ENCODE measurements at places on chromosomes 12 and 14.

- no peak for DNase-seq
Observed at GRCh38 chr12:57133916-57134315, 5.6 kb downstream of the LRP1 start.

DNA sequence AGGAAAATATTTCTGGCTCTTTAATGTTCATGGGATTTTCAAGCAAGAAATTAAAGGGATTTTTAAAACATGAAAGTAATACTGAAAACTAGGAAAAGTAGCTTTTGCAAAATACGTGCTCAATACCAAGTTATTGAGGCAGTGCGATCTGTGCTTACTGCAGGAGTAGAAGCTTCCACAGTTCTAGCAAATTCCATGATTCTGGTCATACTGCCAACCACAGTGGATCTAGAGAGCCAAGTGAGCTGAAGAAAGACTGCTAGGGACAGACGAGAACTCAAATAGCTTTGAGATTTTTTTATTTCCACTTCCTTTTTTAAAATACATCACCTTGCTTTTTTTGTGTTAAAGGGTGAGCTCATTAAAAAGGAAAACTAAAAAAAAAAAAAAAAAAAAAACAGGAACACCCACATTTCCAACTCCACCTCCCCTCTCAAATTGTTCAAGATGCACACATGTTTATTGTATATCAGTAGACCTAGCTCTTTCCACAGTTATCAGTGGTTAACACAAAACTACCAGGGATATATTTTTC, 26.2 kb downstream of the EGLN3 start:
- DNase-seq, result no peak

DNA sequence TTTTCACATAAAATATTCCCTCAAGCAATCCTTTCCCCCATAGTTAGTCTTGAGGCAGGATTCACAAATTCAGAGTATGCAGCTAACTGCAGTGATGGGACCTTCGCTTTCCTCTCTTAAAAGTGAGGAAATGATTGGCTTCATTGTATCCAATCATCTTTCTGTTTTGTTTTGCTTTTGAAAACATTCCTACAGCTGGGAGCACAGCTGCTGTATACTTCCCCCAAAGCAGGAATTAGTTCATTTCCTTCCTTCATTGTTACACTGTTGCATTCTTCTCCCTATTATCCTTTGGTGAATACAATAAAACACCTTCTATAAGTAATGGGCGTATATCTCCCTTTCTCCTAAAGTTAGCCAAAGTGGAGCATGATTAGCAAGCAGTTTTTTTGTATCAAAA, 9.4 kb upstream of the GAS2L3 start:
- DNase-seq, result no peak

- no peak for DNase-seq
Observed at GRCh38 chr14:67317822-67318221, 41.8 kb downstream of the ATP6V1D start.

DNA sequence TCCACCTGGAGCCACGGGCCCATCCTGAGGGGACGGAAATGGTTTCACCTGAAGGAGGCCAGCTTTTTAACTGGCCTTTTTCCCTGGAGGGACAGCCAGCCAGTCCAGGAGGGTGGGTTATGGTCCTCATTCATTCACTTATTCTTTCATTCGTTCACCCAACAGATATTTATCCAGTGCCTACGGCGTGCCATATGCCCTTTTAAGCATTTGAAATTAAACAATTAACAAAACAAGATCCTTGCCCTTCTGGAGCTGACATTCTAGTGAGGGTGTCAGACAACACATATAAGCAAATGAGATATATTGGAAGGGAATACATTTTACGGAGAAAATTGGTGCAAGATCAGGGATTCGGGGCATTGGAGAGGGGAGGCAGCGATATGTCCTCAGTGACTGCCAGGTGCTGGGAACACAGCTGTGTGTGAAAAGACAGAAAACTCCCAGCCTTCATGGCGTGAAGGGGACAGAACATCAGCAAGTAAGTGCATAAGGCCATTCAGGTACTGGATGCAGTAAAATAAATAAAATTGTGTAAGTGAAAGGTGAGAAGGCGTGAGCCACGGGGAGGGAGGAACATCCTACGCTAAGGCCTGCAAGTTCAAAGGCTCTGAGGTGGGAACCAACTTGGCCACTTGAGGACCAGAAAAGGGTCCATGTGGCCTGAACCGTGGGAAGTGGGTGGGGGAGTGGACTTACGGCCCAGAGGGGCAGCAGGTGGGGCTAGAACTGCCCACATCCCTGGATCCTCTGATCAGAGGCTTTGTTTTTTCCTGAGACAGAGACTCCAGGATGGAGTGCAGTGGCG, 684 bp upstream of the ABCB9 start:
- no peak for DNase-seq

DNA sequence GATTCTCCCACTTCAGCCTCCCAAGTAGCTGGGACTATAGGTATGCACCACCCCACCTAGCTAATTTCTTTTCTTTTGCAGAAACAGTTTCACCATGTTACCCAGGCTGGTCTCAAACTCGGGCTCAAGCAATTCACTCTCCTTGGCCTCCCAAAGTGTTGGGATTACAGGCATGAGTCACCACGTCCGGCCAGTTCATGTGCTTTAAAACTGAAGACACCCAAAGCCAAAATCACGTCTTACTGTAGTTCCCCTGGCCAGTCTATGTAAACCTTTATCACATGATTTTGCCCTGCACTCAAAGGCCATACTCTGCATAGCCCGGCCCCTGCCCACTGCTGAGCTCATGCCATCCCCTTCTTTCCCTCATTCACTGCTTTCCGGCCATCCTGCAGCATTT, 4.5 kb downstream of the ALKBH2 start:
- no peak for DNase-seq

DNA sequence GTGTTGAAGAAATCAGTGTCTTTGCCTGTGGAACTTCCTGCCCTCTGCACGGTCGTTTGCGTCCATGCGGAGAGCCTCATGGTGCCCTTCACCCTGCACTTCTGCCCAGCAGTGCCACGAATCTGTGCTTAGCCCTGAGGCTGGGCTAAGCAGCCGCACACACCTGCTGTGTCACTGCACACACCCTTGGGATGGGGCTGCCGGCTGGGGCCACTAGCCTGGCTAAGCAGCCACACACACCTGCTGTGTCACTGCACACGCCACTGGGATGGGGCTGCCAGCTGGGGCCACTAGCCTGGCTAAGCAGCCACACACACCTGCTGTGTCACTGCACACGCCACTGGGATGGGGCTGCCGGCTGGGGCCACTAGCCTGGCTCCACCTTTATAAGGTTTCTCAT, 188.5 kb downstream of the KIF26A start:
- DNase-seq, result no peak

- DNase-seq, result no peak
Observed at GRCh38 chr14:32203928-32204357, 874 bp upstream of the RNU6-8 start.

DNA sequence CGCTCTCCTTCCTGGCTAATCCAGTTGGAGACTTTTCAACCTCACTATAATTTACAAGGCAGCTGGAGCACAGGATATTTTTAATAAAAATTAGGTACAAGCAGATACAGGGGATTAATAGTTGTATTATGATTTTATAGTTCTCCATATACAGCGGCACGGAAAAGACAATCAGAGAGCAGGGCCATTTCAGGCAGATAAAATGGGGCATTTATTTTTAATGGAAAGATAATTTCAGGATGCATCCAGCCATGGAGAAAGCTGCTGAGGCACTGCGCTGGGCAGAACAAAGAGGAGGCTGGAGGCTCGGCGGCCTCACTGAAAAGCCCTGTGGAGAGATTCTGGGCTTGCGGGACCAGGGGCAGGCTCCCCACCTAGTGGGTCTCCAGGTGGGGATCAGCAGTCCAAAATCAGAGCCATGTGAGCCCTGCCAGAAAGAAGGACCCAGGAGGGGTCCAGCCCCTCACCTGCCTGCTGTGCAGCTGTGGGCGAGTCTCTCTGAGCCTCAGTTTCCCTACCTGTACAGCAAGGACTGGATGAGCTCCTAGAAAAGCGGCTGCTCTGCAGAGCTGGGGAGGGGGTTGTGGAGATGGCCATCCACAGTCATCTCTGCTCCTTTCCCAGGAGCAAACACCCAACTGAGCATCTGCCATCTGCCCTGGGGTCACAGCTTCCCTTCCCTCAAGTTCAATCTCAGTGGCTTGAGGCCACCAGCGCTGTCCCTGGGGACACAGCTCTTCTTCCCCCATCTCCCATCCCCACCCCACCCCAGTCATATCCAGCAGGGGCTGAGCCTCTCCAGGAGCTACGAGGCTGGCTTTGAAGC, 23.9 kb upstream of the C14orf180 start:
- no peak for DNase-seq

DNA sequence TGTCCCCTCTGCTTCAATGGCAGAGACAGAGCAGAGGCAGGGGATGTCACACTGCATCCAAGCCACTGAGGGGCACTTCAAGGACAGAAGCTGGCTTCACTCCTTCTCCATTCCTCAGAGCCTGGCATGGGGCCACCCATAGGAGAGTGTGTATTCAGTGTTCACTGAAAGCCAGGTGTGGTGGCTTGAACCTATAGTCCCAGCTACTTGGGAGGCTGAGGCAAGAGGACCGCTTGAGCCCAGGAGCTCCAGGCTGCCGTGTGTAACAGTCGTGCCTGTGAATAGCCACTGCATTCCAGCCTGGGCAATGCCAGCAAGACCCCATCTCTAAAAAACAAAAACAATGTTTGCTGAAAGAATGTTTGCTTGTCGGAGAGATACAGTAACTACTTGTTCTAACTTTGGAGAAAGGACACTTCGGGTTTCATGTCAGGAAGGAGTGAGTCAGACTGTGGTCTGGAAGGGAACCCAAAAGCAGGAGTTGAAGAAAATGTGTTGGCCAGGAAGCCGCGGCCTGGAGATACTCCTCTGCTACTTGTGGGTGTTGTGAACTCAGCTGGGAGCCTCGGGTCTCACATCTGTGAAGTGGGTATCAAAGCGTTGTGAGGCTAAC, 43.4 kb downstream of the ELK3 start:
- peak; percentile 94 for DNase-seq

- DNase-seq, result no peak
Observed at GRCh38 chr12:51432921-51433320, 8.3 kb downstream of the SLC4A8 start.

DNA sequence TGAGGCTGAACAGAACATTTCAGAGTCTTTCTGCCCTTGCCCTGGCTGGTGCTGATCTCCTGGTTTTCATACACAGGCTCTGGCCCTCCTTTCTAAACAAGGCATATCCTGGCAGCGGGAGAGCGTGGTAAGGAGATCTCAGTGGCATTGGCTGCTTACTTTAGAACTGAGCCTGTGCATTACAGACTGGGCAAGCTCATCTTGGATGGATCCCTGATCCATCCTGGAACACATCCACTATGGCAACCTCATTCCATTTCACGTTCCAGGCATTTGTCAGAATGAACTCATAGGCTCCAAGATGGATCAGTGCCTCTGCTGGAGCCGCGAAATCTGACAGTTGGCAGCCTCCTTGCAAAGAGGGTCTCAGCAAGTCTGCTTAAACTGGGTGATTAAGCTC, 224.5 kb upstream of the PELI2 start:
- DNase-seq, result no peak

- DNase-seq, result no peak
Observed at GRCh38 chr14:96799489-96800054, 2.4 kb downstream of the VRK1 start.

DNA sequence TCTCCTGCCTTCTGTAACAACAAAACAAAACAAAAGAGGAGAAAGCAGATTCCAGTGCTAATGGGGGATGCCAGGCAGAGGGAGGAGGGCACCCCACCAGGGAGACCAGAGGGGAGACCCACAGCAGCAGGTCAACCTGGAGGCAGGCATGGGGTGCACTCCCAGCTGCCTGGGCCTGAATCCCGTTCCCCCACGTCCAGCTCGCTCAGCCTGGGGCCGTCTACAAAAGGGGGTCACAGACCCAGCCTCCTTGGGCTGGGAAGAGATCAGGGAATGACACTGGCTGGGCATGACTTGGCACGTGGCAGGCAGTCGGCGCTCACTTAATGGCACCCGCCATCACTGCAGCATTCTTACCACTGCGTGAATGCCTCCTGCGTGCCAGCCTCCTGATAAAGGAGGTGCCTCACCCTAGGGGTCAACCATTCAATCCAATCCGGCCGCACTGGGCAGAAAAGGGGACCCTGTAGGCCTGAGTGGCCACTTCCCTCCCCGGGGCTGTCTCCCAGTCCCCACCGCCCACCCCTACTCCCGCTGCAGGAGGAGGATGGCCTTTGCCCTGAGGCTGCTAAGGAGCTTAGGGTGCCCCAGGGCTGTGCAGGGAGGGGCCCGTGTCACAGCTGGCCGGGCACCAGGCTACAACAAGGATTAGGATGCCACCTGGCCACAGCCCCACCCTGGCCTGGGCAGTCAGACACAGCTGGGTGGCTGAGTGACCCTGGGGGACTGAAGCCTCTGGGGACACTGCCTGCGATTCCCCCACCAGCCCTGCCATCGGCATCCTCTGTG, 87.5 kb downstream of the NCOR2 start:
- no peak for DNase-seq

DNA sequence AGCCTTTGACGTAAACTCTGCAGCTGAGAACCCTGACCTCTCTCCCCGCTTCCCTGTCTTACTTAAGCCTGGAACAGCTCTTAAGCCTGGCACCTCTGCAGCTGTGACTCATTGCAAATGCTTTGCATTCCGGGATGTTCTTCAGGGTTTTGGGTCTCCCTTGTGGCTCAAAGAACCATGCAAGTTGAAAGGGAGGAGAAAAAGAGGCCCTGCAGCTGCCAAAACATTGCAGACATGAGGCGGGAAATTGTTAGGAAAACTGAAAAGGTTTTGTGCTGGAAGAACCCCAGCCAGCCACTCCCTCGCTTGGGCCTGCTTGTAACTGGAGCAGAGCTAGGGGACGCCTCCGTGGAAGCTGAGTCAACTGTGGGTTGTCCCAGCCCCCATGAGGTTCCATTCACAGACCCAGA, 60.2 kb upstream of the FERMT2 start:
- DNase-seq, result peak; percentile 94

DNA sequence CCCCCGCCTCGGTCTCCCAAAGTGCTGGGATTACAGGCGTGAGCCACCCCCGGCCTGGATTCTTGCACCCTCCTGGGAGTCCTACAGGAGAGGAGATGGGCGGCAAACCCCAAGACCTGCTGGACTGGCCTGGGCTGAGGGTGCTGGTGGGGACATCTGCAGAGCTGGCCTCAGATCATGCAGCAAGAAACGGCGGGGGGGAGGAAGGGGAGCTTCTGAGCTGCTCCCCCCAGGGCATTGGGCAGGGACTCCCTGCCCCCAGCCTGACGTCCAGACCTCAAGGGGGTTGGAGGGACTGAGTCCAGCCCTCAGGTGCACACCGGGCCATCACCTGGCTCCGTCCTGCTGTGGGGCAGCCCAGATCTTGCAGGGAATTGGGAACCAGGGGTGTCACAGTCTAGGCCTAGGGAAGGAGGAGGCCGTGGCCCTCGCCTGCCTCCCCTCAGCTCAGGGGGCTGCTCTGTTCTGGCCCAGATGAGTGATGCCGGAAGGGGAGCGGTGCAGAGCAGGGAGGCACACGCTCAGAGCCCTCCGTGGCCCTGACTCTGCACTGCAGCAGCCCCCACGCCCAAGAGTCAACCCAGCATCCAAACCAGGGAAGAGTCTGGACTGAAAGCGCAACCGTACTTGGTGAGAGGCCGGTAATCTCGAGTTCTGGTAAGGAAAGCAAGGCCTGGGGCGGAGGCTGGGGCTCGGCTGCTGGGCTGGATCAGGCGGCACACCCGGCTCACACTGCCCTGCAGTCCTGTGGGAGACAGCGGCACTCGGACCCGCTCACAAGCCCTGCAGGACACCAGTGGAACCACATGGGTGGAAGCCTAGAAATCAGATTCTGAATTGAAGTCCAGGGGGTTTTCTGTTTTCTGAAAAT, 8.9 kb upstream of the AMN start:
- no peak for DNase-seq

Measured in mesenchymal stem cell (in vitro differentiated cells and primary cell).